ENCODE measurements at places on chromosomes 11 and 22.

GRCh38 chr22:31944700-31945442 is 536 bp downstream of the YWHAH start:
- DNase-seq: peak; percentile 26

DNA sequence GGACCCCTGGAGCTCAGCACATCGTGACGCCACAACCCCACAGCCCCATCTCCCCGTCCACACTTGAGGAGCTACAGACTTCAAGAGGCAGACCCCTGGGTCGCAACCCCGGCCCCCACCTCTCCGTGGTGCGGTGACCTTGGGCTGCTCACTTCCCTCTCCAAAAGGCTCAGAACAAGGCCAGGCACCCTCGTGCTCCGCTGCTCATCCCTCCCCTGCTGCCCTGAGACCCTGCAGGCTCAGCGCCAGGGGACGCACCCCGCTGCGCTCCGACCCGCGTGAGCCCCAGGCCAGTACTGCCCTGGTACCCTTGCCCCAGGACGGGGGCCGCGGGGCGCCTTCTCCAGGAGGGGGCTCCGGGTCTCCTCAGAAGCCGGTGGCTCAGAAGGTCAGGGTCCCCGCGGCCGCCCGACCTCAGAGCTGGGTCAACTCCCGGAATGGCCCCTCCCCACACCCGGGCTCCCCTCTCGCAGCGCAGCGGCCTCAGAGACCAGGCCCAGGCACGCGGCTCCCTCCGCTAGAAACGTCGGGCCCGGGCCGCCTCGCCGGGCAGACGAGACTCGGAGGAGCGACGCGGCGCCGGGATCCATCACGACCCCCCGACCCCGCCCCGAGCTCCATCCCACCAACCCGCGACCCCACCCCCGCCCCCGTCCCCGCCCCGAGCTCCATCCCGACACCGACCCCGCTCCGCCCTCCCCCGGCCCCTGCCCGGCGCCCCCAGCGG is 563 bp downstream of the GATD1 start:
- DNase-seq: peak; percentile 63

DNA sequence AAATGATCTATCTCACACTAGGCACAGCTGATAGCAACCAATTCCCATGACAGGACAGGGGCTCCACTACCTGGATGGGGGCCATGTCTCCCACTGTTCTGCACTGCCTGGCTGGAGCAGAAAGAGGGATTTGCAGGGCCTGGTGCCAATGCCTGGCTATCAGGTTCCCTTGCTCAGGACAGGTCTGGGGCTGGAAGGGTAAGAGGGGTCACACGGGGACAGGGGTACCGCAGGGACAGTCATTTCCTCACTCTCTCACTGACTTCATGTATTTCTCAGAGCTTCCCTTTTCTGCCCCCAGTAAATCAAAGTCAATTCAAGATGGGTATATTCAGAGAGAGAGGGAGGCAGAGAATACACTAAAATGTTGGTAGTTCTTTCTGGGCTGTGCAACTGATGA is 119.1 kb upstream of the CSNK2A3 start:
- no peak for DNase-seq

- no peak for DNase-seq
Measured at GRCh38 chr11:86040919-86041850, 27.7 kb downstream of the PICALM start.

DNA sequence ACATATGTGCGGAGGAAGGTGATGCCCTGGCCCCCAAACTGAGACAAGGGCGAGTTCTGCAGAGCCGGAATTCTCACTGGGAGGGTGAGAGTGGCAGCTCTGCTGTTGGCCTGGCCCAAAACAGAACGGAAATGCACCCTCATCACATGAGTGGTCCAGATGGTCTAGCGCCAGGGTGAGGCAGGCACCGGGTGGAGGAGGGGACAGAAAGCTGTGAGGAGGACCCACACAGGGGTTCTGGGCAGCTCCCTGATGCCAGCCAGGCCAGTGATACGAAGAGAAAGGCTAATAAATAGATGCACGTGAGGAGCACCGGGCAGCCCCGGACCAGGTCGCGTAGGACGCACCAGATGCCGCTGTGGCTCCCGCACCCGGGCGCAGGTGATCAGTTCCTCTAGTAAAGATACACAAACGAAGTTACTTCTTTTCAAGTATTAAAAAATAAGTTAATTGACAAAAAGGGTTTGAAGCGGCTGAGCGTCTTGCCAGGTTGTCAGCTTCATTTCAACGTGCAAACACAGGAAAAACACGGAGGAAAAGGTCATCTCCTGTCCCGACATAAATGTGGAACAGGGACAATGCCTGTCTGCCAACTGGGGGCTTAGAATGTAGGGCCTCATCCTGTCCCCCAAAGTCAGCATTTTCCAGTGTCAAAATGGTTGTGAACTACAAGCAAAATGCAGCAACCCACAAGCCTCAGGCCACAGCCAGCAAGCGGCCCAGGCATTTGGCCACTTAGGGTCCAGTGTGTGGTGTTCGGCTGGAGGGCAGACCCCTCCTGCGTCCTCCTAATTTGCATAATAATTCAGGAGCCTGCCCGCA is 15.3 kb upstream of the BID start:
- DNase-seq: no peak

- DNase-seq: no peak
Measured at GRCh38 chr11:12698048-12698447, 23.8 kb downstream of the TEAD1 start.

- DNase-seq: no peak
Measured at GRCh38 chr11:7515447-7515886, 1.7 kb downstream of the PPFIBP2 start.

DNA sequence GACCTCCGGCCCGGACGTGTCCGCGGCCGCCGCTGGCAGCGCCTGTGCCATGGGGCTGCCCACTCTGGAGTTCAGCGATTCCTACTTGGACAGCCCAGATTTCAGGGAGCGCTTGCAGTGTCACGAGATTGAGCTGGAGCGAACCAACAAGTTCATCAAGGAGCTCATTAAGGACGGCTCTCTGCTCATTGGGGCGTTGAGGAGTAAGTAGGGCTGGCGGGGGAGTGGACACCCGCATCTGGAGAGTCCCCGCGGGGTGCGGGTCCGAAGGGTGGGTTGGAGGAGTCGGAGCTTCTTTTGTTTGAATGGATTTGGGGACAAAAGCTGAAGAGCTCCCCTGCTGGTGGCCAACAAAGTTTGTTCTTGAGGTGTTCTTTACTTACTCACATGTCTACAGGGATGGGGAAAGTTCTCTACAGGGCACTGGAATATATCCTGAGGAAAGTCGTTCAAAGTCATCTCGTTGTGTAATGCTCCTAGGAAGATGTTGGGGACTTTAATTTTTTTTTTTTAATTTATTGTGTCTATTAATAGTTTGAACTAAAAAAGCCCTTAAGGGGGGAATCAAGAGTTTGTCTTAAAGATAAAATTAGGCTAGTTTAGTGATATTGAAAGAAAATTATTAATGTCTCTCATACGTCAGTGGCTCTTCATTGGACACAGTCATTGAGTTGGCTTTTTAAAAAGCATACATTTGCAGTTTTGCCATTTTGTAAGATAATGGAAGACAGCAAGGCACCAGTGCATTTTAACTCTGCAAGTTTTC is 725 bp downstream of the ARHGAP42 start:
- DNase-seq: no peak

DNA sequence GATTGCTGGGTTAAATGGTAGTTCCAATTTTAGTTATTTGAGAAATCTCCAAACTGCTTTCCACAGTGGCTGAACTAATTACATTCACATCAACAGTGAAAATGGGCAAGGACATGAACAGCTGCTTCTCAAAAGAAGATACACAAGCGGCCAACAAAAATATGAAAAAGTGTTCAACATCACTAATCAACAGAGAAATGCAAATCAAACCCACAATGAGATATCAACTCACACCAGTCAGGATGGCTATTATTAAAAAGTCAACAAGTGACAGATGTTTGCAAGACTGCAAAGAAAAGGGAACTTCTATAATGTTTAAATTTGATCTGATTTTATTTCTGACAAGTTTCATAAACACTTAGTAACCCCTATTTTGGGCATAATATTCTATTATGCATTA is 537.5 kb downstream of the DLG2 start:
- no peak for DNase-seq

DNA sequence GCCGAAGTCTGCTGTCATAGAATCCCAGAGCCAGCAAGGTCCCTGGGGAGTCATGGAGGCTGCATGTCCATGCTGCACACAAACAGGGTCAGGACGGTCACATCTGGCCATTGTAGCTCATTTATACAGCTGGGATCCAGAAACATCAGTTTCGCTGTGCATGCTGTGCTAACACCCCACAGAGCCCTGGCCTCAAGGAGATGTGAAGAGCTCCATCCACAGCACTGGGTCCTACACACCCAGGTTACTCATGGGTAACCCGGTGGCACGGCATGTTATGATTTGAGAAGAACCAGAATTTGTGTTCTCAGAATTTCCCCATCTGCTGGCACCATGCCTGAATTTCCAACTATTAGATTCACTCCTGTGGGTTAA is 146.3 kb upstream of the ARHGAP20 start:
- DNase-seq: no peak

- no peak for DNase-seq
Measured at GRCh38 chr11:62921201-62921572, at the start of gene CHRM1. TSS of gene CHRM1 (minus strand) at chr11:62921363. CDS start at chr11:62911100, 10,263 bp downstream.

DNA sequence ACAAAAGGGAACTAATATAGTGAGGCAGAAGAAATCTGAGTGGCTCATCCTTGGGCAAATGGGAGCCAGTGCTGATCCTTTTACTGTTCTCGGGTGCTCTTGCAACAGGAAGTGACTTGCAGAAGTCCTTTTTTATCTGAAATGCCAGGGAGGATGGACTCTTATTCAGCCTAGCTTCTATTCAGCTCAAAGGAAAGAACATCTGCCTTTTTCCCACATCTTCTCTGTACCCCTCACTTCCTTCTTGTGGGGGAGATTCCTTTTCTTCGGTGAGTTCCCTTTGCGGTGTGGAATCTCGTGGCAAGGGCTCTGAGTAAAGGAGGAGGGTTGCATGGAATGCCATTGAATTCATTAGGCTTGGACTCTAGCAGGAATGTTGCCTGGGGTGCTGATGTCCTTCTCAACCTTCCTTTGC is 76.2 kb downstream of the ZBTB16 start:
- DNase-seq: no peak
